ENCODE measurements at places on chromosomes 13 and 19. TPM values are rescaled to one million over a fixed set of nuclear protein-coding genes. Genes with fewer than 3 reads are reported as not detected.
A peak's percentile ranks its signal among the peaks of the same experiment; 100 is the strongest.

- peaks cover 11% of the 10 kb centered on the region for H3K36me3 ChIP-seq
- peaks cover 21% of the 10 kb centered on the region for H3K4me1 ChIP-seq
- DNase-seq = no peak
Observed at GRCh38 chr19:7918615-7919421, 1.3 kb upstream of the SNAPC2 start.

Gene CEACAM7
- not detected for total RNA-seq

GRCh38 chr13:105790923-105791322 is 744.5 kb downstream of the EFNB2 start:
- no peak overlapping the region for H3K4me3 ChIP-seq
- no peaks in the 10 kb centered on the region for H3K4me1 ChIP-seq
- no peaks in the 10 kb centered on the region for H3K36me3 ChIP-seq
- no peak for DNase-seq

Gene IGFL1
- total RNA-seq = not detected

Gene GPC5
- not detected for total RNA-seq

DNA sequence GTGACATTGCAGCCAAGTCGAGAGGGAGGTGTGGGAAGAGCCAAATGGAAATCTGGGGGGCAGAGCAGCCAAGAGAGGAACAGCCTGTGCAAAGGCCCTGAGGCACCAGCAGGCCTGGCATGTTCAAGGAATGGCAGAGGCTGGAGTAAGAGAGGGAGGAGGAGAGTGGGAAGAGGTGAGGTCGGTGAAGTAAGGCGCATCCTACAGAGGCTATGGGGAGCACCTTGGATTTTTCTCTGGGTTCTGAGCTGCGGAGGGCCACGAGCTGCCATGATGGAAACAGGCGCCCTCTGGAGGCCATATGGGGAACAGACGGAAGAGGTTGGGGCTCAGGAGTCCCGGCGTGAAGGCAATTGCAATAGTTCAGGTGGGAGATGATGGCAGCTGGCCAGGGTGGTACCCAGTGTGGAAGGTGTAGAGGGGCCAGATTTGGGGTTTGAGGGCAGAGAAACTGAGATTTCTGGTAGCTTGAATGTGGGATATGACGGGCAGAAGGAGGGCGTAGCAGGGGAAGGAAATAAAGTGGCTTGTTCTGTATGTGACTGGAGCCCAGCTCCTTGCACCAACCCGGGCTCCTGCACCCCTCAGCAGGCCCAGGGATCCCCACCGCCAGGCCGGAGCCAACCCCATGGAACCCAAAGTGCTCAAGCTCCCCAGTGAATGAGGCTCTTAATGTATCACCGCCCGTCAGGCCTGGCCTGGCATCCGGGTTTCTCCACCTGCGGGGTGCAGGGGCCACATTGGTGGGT is 20.5 kb upstream of the STRN4 start:
- H3K27ac ChIP-seq = no peak overlapping the region
- no peak overlapping the region for H3K4me3 ChIP-seq
- DNase-seq = peak; percentile 70
